NCI-H2081 (cell line): ENCODE measurements at places on chromosomes 11 and 22.
A peak's percentile ranks its signal among the peaks of the same experiment; 100 is the strongest.

GRCh38 chr11:111490496-111490895 lies 21.7 kb downstream of the BTG4 start:
- DNase-seq: no peak

- no peak for DNase-seq
Observed at GRCh38 chr11:71519546-71519945, 7.5 kb upstream of the KRTAP5-7 start.

DNA sequence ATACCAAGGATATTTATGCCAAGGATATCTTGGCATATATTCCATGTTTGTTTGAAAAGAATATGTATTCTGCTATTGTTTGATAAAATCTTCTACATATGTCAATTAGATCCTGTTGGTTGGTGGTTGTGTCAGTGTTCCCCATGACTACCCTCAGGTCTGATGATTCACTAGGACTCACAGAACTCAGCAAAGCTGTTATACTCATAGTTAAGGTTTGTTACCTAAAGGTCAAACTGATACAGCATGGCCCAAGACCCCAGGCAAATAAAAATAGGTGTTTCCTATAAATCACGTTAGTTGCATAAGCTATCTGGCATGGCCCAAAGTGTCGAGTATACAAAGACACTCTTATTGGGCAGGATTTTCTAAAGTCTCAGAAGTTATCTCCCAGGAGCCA lies 30.2 kb upstream of the B3GNT6 start:
- DNase-seq: no peak

- no peak for DNase-seq
Observed at GRCh38 chr11:67248653-67249052, 17.6 kb upstream of the GRK2 start.

DNA sequence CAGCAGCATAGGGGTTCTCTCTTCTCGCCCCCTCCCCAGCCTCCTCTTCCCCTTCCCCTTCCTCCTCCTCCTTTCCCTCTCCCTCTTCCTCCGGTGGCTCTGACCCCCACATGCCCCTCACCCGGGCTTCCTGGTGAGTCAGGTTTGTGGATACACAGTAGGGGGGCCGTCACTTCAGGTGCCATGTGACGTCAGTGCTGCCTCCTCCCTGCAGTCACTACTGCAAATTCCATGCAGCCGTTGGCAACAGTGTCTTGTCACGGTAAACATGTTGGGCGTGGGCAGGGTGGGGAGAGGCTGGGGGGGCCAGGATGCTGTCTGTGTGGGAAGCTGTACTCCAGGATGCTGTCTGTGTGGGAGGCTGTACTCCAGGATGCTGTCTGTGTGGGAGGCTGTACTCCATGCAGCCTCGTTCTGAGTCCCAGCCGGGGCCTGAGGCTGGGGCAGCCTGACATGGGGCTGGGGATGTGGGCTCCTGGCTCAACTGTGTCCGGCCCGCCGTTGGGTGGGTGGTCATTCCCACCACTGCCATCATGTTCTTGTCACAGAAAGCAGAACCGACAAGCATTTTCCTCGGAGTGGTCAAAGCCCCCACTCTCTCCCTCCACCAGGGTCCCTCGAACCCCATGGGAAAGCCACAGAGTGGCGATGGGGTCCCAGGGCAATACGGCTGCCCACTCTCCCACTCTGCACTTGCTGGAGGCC lies 2.4 kb upstream of the MUC2 start:
- DNase-seq: no peak

GRCh38 chr22:48084041-48084728 lies 1321.7 kb downstream of the TBC1D22A start:
- no peak for DNase-seq

DNA sequence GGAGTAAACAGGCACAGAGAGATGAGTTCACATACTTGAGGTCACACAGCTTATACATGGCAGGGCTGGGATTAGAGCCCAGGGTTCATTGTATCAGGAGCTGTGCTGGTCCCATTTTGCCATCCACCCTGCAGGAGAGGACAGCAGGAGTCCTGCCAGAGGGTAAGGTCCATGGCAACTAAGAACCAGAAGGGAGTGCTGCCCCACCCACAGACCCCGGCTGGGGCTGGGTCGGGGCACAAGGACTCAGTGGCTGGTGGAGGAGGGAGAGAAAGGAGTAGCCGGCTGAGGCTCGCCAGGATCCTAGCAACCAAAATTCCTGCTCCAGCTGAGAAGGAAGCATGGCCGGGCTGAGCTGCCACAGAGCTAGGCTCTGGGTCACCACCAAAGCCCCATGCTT lies 25.9 kb upstream of the TP53I11 start:
- DNase-seq: no peak

- DNase-seq: no peak
Observed at GRCh38 chr11:76664578-76665061, 5.9 kb downstream of the LRRC32 start.

DNA sequence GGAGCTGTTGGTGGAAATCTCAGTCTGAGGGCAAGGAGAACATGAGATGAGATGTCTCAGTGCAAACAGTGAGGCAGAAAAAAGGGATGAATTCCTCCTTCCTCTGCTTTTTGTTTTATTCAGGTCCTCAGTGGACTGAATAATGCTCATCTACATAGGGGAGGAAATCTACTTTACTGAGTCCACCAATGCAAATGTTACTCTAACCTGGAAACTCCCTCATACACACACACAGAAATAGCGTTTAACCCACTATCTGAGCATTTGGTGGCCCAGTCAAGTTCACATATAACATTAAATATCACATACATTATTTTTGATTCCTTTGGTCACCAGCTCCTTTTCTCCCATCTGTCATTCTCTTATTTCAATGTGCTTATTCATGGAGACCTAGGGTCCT lies 418.8 kb downstream of the TMEM135 start:
- no peak for DNase-seq

DNA sequence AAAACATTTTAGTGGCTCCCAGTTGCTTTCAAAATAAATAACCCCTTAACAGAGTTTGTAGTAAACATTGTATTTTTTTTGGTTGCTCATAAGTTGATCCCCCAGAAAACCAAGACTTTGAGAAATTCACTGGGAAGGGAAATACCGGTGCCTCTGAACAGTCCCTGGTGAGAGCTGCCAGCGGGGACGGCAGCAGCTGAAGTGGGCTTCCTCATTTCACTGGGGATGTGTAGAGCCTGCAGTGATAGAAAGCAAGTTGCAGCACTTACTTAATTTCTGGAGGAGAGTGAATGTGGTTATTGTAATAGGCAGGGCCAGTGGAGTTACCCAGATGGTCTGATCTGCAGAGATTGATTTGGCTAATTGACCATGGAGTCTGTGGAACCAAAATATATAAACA lies 18.6 kb upstream of the MCHR1 start:
- no peak for DNase-seq

DNA sequence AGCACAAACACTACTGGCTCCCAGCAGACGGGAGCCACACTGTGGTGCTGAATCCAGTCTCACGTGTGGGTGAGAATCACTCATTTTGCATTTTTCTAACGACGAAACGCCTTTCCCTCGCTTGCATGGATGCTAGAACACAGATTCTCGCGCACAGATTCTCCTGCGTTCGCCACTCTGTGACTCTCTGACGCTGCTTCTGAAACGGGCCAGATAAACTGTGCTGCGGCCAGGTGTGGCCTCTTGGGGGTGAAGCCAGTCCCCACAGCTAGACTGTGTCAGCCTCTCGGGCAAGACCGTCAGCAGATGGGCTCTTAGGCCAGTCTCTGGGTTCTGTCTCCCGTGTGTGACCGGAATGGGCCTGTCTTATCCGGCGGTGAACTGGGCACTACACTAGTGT lies 44.6 kb downstream of the TRMU start:
- no peak for DNase-seq

- DNase-seq: no peak
Observed at GRCh38 chr11:69385144-69385820, 91.3 kb downstream of the MYEOV start.

DNA sequence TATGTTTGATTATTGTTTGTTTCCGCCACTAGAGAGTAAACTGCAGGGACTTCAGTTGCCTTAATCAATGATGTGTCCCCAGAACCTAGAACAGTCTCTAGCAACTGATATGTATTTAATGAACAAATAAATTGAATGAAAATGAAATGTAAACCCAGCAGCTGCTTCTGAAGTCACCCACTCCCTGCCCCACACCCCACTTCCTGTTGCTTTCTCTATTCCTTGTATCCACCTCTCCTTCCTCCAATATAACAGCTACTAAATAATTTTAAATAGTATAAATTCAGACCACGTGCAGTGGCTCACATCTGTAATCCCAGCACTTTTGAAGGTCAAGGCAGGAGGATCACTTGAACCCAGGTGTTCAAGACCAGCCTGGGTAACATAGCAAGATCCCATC lies 15.8 kb downstream of the MYH9 start:
- no peak for DNase-seq

- no peak for DNase-seq
Observed at GRCh38 chr22:46849101-46849500, 86.7 kb downstream of the TBC1D22A start.

GRCh38 chr22:48577014-48577690 lies 1250.5 kb downstream of the BRD1 start:
- DNase-seq: peak; percentile 6

- no peak for DNase-seq
Observed at GRCh38 chr22:39466228-39467006, 9.6 kb downstream of the MGAT3 start.

DNA sequence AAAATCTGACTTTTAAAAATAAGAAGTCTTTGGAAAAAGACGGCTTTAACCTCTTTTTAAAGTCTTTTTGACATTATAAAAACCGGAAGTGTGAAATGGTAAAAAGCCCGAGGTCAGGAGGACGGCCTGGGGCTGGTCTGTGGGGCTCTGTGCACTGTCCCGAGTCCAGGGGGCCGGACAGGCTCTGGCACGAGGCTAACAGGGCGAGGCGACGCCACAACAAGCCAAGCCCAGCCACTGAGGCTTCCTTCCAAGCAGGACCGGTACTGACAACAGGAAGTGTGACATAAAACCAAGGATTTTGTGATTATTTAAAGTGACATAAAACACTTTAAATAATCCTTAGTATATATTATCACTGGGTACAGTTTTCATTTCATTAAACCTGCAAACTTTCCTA lies 39.2 kb downstream of the BRD1 start:
- no peak for DNase-seq

DNA sequence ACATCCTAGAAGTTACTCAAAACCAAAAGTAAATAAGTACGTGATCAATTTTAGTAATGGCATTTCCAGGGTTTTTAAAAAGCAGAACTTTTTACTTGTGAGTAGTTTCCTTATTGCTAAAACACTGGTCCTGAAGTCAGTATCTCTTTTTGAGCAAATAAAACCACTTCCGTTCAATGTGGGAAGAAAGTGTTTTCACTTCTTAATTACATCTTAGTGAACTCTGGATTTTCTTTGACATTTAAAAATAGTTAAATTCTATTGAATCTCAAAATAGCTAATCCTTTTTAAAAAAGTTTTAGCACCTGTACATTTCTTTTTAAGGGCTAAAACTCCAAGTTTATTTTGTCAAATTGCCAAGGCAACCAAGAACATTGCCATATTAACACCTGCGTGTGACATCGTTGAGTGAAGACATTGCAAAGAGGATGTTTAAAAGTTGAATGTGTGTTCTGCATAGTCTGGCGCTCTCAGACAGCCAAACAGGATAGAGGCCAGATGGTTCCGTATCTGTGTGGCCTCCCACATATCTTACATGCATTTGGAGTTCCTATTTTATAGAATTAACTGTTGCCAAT lies 17.2 kb upstream of the OR5B21 start:
- no peak for DNase-seq

DNA sequence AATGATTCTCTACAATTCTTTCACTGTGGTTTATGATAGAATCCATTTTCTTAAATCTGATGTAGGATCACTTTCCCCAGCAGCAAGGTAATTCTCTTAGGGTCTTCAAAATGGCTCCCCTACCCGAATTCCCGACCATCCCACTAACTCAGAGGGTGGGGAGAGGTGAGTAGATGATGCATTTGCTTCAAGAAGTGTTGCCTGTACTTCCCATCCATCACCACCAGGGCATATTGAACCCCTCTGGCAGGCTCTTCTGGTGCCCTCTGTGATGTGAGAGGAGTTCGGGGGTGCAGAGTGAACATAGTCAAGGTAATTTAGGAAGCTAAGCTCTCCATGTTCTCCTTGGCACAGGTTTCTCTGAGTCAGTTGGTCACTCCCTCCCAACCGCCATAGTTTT lies 52.3 kb downstream of the ZNRF3 start:
- DNase-seq: no peak

DNA sequence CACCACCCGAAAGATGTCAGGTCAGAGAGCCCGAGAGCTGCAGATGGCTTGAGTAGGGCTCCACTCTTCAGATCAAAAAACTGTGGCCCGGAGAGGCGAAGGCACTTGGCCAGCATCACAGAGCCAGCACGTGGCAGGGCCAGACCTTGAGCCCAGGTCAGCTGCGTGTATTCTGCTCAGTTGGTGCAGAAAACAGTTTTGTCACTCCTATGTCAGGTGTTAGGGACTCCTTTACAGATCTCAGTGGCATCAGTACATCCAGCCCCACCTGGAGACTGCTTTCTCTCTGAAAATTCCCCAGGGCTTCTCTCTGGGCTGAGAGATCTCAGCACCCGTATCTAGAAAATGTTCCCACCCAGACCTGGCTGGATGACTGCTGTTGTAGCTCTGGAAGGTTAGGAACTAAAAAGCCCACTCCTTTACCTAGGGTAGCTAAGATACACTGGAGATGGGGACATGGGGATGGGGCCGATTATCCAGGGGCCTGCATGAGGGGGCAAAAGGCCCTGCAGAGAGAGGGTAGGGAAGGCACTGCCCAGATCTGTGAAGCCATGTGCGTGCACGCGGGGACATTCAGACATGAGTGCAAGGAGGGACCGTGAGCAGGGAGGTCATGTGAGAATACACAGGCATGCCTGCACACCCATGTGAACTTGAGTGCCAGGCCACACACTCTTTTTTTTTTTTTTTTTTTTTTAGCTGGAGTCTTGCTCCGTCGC lies 3.4 kb downstream of the APOA1 start:
- no peak for DNase-seq

DNA sequence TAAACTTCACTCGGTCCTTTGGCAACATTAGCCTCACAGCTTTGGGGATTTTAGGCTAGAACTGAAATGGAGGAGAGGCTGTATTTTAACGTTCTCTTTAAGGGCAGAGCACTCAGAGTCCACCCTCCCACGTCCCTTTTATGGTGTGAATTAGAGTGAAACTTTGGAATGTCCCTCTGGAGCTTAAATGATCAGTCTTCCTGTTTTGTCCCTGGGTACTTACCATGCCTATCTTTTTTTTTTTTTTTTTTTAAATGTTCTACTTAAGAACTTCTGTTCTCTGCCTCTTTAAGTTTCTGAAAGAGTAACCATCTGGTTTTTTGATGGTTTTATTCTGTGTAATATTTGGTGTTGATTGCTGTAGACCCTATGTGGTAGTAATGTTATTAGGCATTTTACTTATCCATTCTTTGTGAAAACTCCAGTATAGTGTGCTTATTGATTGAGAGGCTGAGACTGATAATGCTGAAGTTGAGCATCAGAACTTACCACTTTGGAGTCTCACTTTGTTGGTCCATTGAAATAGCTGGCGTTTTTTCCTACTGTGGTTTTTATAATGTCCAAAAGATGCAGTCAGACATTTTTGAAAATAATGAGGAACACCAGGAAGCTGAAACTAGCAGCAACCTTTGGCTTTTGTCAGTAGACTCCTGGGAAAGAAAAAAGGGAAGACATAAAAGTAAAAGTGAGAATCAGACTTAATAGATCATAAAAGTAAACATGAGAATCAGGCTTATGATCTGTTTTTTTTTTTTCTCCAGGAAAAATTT lies 11.6 kb downstream of the UVRAG start:
- no peak for DNase-seq

- no peak for DNase-seq
Observed at GRCh38 chr11:102830001-102830727, 13.2 kb downstream of the MMP3 start.

- no peak for DNase-seq
Observed at GRCh38 chr22:34696557-34696956, 369.4 kb upstream of the ISX start.
